Osteoblast (primary cell): ENCODE measurements at places on chromosomes 11 and 22. TPM values are rescaled to one million over a fixed set of nuclear protein-coding genes. Genes with fewer than 3 reads are reported as not detected.

GRCh38 chr11:73940801-73941570, 9.8 kb upstream of the DNAJB13 start:
- no peak for DNase-seq

- DNase-seq = no peak
Observed at GRCh38 chr11:116387641-116388040, 385.1 kb downstream of the BUD13 start.

DNA sequence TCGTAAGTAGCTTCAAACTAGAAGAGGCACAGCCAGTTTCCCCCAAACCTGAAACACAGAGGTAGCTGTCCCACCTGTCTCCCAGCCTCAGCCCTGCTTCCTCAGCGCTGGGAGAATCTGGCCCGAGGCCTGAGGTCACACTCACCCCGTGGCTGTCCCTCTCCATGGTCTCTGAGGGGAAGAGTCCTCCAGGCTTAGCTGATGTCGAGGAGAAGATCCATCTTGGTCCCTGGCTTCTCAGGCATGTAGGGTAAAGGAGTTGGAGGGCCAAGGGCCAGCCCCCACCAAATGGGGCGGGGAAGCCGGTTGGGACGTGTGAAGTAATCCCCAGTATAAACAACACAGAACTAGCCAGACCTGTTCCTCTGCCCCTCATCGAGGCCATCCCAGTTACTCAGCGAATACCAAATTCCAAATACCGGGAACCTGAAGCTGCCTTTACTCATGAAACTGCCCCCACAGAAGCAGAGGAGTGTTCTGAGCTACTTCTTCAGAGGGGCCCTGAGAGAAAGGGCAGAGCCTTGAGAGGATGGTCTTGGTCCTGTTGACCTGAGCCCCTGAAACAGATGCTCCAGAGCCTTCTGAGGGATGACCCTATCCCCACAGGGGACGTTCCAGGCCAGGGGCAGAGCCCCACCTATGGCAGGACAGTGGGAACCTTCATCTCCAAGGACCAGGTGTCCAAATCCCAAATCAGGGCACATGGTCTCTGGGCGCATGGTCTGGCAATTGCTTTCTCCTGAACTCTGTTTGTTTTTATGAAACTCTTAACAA, at the start of gene TMPRSS13:
Gene TMPRSS13 (minus strand): TSS at position 261 of the 774 bp plus-strand sequence. CDS start 95 bp downstream, at position 166.
- DNase-seq = no peak

Gene IGF2
- total RNA-seq = 53.9 and 68.8 TPM in 2 replicates

GRCh38 chr11:120346233-120346632, 10.0 kb downstream of the ARHGEF12 start:
- no peak for DNase-seq

- no peak for DNase-seq
Observed at GRCh38 chr11:37451903-37452302, 853.9 kb upstream of the RAG2 start.

Gene TSSK2
- not detected in 2 replicates for total RNA-seq

Gene TRPC6
- total RNA-seq = under 0.01 and 0.36 TPM in 2 replicates

- peak; percentile 45 for DNase-seq
Observed at GRCh38 chr11:73551677-73552076, 46.2 kb downstream of the FAM168A start.

- DNase-seq = no peak
Observed at GRCh38 chr11:8333376-8333775, 69.7 kb upstream of the LMO1 start.

- DNase-seq = no peak
Observed at GRCh38 chr11:77361184-77361583, 59.7 kb upstream of the GDPD4 start.

- DNase-seq = no peak
Observed at GRCh38 chr11:47881145-47881544, 33.0 kb upstream of the NUP160 start.
